Epithelial cell of prostate (primary cell): ENCODE measurements at places on chromosomes 16 and 17.
A peak's percentile ranks its signal among the peaks of the same experiment; 100 is the strongest.

- no peak for DNase-seq
These were observed 654.3 kb upstream of the KIF2B start for GRCh38 chr17:53168413-53168812.

DNA sequence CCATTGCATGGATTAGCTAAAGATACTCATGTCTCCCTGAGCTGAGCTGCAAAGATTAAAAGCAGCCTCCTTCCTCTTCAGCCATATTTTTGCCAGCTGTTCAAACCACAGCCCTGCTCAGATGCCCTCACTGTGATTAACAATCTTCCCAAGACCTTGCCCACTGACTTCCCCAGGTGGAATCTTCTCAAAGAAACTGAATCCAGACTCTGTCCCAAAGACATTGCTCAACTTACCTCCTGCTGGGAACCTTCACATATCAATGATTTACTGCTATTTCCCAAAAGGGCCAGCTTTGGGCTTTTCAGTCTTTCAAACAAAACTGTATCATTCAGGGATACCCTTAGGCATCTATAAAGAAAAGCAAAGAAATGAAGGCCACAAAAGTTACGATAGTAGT, 9.2 kb downstream of the C17orf67 start:
- no peak for DNase-seq

DNA sequence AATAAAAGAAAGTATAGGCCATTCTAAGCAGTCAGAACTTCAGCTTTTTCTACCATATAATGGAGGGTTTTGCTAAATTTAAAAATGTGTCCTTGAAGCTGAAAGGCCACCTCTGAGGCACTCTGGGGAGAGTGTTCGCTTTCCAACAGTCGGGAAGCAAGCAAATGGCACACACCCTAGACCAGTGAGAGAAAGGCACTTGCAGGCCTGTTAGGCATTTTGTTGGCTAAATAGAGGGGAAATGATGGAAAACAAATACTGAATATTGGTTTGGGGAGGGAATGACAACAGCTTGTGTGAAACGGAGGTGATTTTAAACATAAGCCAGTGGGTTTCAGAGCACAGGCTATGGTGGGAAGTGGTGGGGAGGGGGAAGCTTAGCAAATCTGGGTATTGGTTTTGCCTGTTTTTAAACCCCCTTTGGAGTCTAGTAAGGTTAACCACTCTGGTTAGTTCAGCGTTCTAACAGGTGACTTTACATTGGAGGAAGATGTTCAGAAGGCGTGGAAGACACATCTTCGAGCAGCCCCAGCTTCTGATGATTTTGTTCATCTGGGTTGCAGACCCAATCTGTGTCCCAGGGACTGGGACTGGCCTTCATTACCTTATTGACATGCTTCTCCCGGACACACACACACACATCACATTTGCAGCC, 90.5 kb downstream of the PRKCA start:
- no peak for DNase-seq

DNA sequence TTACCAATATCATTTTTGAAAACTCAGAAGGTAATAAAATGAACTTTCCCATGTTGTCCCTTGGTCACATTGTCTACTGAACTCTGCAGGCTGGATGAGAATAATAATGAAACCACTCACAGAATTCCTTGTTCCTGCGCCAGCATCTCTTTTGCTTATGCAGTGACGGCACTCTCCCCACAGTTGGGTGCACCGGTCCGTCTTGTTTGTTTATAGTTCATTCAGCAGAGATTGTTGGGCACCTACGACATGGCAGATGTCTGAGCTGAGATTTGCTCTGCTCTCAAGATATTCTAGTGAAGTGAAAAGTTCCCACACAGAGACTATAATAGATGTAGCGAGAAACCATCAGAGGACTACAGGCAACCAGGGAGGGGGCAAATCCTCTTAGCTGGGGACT, 375.7 kb upstream of the CDH11 start:
- DNase-seq: no peak

DNA sequence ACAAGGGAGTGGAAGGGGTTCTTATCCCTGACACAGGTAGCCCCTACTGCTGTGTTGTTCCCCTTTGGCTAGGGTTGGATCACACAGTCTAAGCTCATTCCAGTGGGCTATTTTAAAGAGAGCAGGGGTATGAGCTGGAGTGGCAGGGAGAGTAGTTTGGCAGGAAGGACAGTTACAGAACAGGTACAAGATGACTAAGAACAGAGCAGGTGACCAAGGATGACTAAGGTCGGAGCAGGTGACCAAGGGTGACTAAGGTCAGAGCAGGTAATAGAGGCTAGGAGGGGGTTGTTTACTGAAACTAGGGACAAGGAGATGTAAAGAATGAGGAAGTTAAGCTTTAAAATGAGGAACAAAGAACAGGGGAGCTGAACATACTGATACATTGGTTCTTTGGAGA, 58.8 kb downstream of the UTP18 start:
- no peak for DNase-seq

- peak; percentile 78 for DNase-seq
These were observed 1675.1 kb downstream of the TP53TG3F start for GRCh38 chr16:35134471-35134870.

- DNase-seq: no peak
These were observed 25.3 kb downstream of the CACNG1 start for GRCh38 chr17:67069603-67070136.

- DNase-seq: no peak
These were observed 27.5 kb downstream of the KCNJ16 start for GRCh38 chr17:70102531-70102930.

- peak; percentile 34 for DNase-seq
These were observed 17.3 kb downstream of the CARD14 start for GRCh38 chr17:80187090-80187489.

- no peak for DNase-seq
These were observed 6.1 kb downstream of the DOK4 start for GRCh38 chr16:57479976-57480753.

DNA sequence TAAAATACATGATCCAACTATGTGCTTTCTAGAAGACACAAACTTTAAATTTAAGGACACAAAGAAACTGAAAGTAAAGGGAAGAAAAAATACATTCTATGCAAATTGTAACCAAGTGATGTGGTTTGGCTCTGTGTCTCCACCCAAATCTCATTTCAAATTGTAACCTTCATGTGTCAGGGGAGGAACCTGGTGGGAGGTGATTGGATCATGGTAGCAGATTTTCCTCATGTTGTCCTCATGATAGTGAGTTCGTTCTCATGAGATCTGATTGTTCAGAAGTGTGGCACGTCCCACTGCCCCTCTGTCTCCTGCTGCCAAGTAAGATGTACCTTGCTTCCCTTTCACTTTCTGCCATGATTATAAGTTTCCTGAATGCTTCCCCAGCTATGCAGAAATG, 15.0 kb downstream of the OR1A1 start:
- DNase-seq: no peak

- peak; percentile 52 for DNase-seq
These were observed 29.9 kb downstream of the KANSL1 start for GRCh38 chr17:46163316-46163715.

- DNase-seq: no peak
These were observed 82.9 kb upstream of the DYNLRB2 start for GRCh38 chr16:80457871-80458270.

DNA sequence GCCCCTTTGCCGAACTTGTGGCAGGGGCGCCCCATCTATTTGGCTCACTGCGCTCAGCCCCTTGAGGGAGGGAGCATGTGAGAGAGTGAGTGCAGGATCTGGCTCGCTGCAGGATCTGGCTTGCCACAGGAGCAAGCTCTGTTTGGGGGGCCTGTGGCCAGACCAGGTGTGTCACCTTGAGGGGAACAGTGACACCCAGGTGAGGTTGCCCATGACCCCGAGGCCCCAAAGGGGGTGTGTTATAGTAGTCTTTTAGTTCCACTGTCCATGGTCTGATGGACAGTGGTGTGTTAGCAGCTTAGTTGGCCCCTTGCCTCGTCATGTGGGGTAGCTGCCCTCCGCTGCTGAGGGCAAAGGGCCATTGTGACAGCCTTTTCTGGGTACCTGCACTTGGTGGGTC, 41.6 kb downstream of the CCDC42 start:
- DNase-seq: no peak

DNA sequence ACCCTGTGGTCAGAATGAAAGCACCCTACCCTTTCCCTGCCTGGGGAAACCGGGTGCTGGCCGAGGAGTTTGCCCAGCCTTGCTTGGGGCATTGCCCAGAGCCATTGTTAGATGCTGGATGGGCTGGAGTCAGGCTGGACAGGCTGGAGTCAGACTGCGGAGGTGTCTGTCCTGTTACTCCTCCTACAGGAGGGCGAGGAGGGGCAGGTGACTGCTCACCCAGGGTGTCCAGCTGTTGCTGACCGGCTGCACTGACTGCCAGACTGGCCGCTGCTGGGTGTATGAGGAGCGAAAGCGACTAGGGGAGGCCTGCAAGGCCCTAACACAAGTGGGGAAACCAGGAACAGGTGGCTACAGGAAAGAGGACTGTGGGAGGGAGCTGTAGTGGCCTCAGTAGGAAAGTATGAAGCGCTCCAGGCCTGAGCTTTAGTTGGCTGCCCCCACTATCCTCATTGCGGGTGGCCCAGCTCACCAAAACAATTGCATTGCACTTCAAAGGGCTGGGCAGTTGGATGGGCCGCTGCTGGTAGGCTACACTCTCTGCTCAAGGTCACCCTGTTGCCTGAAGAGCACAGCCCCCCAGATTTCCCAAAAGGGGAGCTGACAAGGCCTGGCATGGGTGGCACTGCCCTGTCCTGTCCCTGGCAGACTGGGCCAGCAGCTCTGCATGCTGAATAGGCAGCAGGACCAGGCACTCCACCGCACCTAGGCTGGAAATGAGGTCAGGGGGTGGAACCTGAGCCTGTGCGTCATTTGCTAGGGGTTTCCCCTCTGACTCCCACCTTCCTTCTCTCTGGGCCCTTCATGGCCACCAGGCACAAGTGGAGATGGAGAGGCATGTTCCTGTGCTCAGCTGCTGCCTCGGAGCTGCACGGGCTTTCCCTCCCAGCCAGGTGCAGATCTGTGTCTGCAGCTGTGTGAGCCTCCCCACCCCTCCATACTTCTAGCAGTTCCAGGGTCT, 18.4 kb downstream of the LDHD start:
- no peak for DNase-seq

DNA sequence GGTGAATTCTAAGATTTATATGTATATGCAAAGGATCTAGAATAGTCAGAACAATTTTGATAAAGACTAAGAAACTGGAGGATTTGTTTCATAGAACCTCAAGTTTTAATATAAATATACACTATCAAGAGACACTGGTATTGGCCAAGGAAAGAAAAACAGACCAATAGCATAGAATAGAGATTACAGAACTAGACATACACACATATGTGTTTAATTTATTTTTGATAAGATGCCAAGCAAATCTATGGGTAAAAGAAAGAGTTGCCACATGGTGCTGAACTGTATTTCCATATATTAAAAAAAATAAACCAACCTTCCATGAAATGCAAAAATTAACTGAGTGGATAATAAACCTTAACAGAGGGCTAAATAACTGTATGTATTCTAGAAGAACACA, 27.9 kb upstream of the LRRC37A3 start:
- no peak for DNase-seq

- DNase-seq: no peak
These were observed 255.6 kb upstream of the SDK2 start for GRCh38 chr17:73899839-73900238.

- no peak for DNase-seq
These were observed 489 bp upstream of the NFATC3 start for GRCh38 chr16:68084504-68085258.

DNA sequence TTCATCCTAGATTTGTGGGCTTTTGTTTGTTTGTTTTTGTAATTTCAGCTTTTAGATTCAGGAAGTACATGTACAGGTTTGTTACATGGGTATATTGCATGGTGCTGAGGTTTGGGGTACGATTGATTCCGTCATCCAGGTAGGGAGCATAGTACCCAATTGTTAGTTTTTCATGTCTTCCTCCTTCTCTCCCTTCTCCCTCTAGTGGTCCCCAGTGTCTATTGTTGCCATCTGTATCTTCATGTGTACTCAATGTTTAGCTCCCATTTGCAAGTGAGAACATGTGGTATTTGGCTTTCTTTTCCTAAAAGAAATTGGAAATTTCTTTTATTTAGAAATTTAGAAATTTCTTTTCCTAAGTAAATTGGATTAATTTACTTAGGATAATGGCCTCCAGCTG, 37.1 kb upstream of the BCAS3 start:
- DNase-seq: no peak

- DNase-seq: no peak
These were observed 10.9 kb upstream of the IL34 start for GRCh38 chr16:70635336-70636016.

DNA sequence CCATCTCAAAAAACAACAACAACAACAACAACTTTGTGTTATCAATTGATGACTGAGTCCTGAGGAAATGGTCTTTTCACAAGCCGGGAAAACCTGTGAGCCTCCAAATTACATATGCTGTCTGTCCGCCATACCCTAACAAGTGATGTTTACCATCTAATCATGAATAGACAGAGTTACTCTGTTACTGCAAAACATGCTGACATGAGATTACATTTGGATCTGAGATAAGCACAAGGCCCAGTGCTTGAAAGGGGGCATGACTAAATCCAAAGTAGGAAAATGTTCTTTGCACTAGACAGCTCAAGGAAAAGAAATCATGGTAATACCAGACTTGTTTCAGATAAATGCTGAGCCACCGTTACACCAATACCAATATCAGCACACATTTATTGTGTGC, 8.6 kb upstream of the ATXN1L start:
- no peak for DNase-seq

- no peak for DNase-seq
These were observed 44.7 kb downstream of the COG7 start for GRCh38 chr16:23408242-23408822.

DNA sequence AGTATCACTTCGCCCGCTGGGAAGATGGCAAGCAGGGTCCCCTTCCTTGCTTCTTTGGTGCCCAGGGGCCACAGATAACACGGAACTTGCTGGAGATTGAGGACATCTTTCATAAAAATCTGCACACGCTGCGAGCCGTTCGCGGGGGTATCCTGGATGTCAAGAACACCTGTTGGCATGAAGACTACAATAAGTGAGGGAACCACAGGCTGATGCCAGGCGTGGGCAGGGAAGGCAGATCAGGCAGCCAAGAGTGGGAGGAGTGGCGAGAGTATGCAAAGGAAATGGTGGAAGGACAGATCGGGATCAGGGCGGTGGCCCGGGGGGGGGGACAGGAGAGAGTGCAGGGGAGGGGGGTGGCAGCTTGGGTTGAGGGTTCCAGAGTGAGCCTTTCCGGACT, 22.2 kb downstream of the DNAH2 start:
- no peak for DNase-seq
